Cerebellar nuclear complex (tissue), 1 donor: ENCODE measurements at places on chromosomes 7 and 10.

GRCh38 chr7:14626076-14626475 is 276.5 kb downstream of the DGKB start:
- DNase-seq = no peak

DNA sequence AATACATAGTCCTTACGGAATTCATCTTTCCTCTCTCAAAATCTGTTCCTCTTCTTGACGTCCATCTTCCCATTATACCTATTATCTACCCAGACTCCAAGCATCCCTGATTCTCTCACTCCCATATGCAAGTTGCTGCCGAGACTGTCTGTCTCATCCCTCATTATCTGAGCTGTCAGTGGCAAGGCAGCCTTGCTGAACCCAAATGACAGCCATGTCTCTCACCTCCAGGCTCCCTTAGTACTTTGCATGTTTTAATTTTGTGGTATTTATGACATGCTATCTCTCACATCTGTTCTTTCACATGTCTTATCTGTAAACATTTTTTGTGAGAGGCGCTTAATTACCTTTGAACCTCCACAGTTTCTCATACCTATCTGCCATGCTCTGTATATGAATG is 54.4 kb upstream of the IFRD1 start:
- no peak for DNase-seq

GRCh38 chr7:13148548-13148947 is 461.1 kb downstream of the ARL4A start:
- DNase-seq = no peak

DNA sequence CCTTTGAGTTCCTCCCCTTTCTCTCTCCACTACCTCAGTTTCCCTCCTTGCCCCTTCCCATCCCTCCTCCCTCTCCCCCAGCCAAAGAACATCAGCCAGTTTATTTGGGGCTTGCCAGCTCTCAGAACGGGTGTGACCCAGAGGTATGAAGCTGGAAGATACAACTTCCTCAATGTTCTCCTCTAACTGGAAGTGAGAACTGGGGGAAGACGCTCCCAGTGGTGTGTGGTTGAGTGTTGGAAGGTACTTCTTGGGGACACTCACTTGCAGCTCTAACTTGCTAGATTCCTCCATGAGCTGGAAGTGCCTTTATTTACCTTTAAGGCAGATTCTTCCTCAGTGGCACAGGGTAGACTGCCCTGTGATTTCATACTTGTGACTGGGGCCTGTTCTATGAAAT is 110.5 kb upstream of the HABP2 start:
- no peak for DNase-seq

- DNase-seq = no peak
Observed at GRCh38 chr7:7173956-7174632, 8.2 kb upstream of the C1GALT1 start.

GRCh38 chr10:87930934-87931835 is 67.8 kb downstream of the PTEN start:
- DNase-seq = no peak

GRCh38 chr10:8360814-8361509 is 306.5 kb downstream of the GATA3 start:
- no peak for DNase-seq

GRCh38 chr7:69659983-69660382 is 61.7 kb downstream of the AUTS2 start:
- DNase-seq = no peak

- DNase-seq = no peak
Observed at GRCh38 chr10:130206216-130206737, 70.1 kb downstream of the GLRX3 start.

- no peak for DNase-seq
Observed at GRCh38 chr7:111568870-111569462, 6.7 kb upstream of the IMMP2L start.

- no peak for DNase-seq
Observed at GRCh38 chr7:1330801-1331425, 98.2 kb downstream of the UNCX start.

GRCh38 chr10:60021361-60021760 is 115.0 kb upstream of the CCDC6 start:
- DNase-seq = no peak

DNA sequence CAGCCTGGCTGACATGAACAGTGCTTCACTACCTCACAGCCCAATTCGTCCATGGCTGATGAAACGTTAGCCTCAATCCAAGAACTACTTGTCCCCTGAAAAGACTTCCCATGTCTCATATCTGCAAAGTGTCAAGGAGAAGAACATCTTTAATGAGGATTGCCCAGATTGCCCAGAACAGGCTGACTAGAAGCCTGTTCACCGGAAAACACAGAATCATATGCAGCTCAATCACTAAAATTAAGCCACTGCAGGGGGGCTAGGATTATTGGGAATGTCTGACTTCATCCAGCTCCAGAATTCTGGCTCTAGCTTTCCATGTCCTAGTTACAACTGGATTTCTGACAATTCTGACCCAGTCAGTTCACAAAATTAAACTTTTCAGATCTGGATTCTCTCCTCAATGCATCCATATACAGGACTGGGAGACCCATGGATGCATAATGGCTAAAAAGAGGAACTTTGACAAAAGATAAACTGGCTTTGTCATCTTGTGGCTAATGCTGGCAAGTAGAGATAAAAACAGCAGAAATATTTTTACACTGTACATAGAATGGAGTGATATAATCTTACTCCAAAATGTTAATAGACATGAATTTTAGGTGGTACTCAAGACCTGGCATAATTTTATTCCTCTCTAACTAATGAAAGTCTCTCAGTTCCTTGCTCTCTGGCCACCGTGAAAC is 467.0 kb upstream of the POT1 start:
- no peak for DNase-seq

GRCh38 chr7:94050046-94050445 is 45.9 kb upstream of the BET1 start:
- DNase-seq = no peak

- DNase-seq = no peak
Observed at GRCh38 chr10:97570146-97570788, 2.3 kb upstream of the ANKRD2 start.

- no peak for DNase-seq
Observed at GRCh38 chr10:90777621-90778020, 80.2 kb downstream of the HTR7 start.

DNA sequence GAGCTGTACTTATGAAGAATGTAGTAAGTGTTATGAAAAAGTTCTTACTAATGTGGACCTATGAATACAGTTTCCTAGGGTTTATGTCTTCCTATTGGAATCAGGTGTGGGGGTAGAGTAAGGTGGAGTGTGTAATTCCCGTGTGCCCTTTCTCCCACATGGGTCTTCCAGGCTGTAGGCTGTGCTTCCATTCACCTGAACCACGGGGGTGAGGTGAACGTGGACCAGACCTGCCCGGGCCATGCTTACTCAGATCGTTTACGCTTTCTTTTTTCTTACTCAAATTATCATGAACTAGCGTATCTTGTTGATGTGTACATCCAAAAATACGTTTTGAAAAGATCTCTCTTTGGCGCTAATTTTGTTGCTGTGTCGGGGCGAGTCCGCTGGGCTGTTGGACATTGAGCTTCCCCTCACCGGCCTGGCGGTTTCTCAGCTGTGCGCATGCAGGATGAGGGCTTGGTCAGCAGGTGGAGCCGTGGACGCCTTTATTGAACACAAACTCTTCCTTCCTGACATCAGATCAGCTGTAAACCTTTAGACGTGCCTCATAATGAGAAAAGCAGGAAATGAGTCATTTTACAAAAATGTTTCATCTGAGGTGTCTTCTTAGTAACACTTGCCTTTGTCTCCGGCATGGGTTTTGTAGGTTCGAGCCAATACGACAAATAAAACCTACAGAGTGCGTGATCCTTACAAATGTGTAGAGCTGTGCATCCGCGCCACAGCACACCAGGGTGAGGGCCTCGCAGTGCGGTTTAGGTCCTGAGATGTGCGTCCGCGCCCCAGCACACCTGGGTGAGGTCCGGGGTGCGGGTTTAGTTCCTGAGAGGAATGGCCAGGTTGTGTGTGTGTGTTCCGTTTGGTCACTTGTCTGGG is 53.8 kb downstream of the WDR37 start:
- DNase-seq = no peak

DNA sequence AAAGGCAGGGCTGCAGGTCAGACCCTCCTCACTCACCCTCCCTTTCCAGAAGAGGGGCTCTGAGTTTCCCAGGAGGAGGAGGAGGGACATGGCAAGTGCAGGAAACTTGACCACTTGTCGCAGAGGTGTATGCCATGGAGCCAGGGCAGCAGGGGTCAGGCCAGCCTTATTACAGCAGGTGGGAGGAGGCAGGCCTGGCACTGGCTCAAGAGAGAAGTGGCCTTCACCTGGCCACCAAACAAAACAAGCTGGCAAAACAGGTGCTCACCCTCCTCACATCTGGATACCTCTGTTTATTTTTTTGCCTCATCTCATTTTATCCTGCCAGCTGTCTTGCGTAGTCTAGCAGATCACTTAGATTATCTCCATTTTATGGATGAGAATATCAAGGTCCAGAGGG is 12.5 kb downstream of the COL13A1 start:
- DNase-seq = no peak

GRCh38 chr7:132489776-132490237 is 86.5 kb downstream of the PLXNA4 start:
- no peak for DNase-seq

DNA sequence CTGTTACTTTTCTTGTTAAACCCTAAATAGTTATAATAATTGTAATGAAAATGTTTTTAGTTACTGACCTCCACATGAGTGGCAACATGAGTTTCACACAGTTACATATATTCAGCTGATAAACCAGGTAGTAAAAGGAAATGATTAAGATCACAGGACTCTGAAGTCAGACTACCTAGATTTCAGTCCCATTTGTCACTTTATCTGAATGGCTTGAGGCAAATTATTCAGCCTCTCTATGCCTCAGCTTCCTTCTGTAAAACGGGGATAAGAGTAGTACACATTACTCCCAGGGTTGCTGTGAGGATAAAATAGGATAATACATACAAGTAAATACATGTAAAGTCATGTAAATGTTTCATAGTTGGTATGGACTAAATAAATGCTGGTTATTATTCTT is 254.3 kb upstream of the LRRTM3 start:
- DNase-seq = no peak
